ENCODE measurements at places on chromosomes 4 and X.

GRCh38 chrX:1440506-1440905 lies 12.2 kb downstream of the ASMTL start:
- no peak overlapping the region for H3K27ac ChIP-seq
- no peaks in the 10 kb centered on the region for H3K4me1 ChIP-seq
- no peak overlapping the region for H3K4me3 ChIP-seq
- no peaks in the 10 kb centered on the region for H3K27me3 ChIP-seq
- DNase-seq, result no peak

DNA sequence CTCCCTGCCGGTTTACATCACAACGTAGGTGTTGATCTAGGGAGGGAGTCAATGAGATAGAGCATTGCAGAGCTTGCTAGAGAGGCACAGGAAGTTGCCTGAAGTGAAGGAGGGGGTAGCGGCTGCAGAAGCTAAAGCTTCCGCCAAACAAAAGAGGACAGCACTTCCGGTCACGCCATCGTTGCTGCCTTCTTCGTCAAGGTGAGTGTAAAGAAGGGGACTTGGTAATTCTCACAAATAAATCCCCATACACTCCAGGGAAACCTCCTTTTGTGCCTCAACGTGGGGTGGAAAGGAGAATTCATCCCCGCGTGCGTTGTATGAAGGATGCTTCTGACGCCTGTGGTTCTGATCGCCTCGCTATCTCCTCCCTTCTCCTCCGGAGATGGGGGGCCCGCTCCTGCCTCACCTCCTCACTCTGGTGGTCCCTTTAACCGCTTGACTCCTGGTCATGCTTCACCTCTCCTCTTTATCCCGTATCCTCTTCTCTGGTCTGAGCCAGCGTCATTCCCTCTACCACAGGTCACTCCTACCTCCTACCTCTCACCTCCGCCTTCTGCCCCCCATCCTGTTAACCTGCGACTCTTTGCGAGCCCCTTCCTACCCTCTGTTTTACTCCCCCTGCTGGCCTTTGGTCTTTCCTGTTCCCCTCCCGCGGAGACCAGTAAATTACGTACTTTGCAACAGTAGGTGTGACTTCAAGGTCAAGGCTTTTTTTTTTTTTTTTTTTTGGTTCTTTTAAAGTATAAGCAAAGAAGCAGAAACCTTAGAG lies 59.9 kb downstream of the GSPT2 start:
- peaks cover 7% of the 10 kb centered on the region for H3K4me1 ChIP-seq
- H3K27me3 ChIP-seq, result no peaks in the 10 kb centered on the region
- peak overlapping the region; percentile 94 for H3K4me3 ChIP-seq
- peak; percentile 62 for DNase-seq
- peak overlapping the region; percentile 38 for H3K27ac ChIP-seq

- H3K36me3 ChIP-seq, result no peaks in the 10 kb centered on the region
- DNase-seq, result no peak
- no peak overlapping the region for H3K27ac ChIP-seq
- no peak overlapping the region for H3K4me3 ChIP-seq
These were observed 14.9 kb upstream of the PDE5A start for GRCh38 chr4:119643306-119644042.

DNA sequence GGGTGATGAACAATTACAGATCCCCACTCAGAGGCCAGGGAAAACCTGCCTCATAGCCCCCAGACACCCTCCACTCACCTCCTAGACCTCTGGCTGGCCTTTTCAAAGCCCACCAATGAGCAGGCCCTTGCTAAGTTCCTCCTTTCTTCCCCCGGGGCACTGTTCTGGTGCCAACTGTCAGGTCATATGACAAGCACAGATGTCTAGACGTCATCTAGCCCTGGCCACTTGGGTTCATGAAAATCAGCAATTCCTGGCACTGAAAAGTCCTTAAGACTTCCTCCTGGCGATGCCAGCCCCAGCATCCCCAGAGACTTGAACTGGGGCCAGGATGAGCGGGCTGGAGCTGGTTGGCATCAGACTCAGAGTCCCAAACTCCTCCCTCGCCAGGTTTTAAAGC lies 115.6 kb upstream of the NALF2 start:
- H3K4me1 ChIP-seq, result no peaks in the 10 kb centered on the region
- no peaks in the 10 kb centered on the region for H3K36me3 ChIP-seq
- DNase-seq, result no peak
- peaks cover 13% of the 10 kb centered on the region for H3K27me3 ChIP-seq
- no peak overlapping the region for H3K4me3 ChIP-seq

DNA sequence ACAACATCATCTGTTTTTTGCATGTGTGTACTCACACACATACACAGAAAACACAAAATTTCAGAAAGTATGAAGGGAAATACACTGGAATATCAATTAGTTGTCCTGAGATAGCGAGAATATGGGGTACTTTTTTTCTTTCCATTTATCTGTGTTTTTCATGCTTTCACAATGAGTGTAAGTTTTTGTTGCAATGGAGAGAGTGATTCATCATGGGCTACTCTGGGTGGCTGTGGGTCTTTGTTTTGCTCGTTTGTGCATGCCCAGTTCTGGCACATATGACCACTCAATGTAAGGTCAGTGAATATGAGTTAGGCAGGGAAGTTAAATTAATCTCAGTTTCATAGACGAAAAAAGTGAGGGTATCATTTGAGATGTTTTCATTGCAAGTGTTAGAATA lies 26.9 kb downstream of the XK start:
- no peak overlapping the region for H3K4me3 ChIP-seq
- H3K27me3 ChIP-seq, result no peaks in the 10 kb centered on the region
- H3K36me3 ChIP-seq, result no peaks in the 10 kb centered on the region
- H3K27ac ChIP-seq, result no peak overlapping the region
- no peaks in the 10 kb centered on the region for H3K4me1 ChIP-seq

DNA sequence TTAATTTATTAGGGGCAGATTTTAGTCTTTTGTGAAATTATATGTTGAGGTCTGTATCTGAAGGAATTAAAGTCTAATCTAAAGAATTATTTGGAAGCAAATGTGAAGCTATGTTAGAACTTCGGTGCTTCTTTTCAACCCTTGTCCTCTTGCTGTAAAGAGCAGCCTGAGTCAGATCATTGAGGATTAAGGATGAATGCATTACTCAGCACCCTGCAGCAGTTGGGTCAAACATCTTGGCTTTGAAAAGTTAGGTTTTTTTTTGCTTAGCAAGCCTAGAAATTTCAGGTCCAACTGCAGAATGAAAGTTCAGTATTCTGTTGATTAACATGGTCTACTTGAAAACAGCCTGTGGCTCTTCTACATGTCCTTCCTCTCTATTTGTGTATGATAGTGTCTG lies 57.6 kb downstream of the SLC4A4 start:
- no peak overlapping the region for H3K27ac ChIP-seq
- DNase-seq, result peak; percentile 58
- no peaks in the 10 kb centered on the region for H3K4me1 ChIP-seq
- no peaks in the 10 kb centered on the region for H3K27me3 ChIP-seq
- no peaks in the 10 kb centered on the region for H3K36me3 ChIP-seq

DNA sequence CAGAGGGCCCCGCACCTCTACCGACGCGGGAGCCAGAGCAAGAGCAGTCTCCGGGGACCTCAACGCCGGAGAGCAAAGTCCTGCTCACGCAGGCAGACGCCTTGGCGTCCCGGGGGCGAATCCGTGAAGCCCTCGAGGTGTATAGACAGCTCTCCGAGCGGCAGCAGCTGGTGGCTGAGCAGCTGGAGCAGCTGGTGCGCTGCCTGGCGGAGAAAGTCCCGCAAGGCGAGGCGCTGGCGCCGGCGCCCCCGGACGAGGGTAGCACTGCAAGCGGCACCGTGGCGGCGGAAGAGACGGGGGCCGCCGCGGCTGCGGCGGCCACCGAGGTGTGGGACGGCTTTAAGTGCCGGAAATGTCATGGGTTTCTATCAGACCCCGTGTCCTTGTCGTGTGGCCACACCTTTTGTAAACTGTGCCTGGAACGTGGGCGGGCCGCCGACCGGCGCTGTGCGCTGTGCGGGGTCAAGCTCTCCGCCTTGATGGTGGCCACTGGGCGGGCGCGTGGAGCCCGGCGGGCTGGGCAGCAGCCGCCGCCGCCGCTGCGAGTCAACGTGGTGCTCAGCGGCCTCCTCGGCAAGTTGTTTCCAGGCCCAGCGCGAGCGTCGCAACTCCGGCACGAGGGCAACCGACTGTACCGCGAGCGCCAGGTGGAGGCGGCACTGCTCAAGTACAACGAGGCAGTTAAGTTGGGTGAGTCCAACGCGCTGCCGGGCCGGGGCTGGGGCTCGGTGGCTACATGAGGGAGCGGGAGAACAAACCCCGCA lies 672 bp downstream of the LONRF3 start:
- H3K27me3 ChIP-seq, result no peaks in the 10 kb centered on the region
- H3K36me3 ChIP-seq, result peaks cover 8% of the 10 kb centered on the region
- DNase-seq, result peak; percentile 43
- peaks cover 25% of the 10 kb centered on the region for H3K4me1 ChIP-seq
- peak overlapping the region; percentile 78 for H3K4me3 ChIP-seq
- peak overlapping the region; percentile 56 for H3K27ac ChIP-seq

DNA sequence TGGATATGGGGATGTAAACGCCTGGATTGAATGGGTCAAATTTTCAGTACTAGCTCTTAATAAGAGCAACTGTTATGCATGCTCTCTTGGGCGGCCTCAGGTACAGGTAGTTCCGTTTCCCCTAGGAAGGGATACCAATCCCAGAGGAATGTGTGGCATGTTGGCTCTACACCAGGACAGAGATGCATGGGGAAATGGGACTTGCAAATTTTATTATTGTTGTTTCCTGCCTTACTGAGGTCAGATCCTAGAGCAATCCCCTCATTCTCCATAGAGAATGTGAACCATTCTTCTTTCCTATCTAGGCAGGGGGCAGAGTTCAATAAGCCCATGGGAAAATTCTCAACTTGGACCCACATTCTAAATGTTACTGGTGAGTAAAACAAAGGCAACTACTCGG lies 361.8 kb upstream of the FGF16 start:
- no peaks in the 10 kb centered on the region for H3K36me3 ChIP-seq
- H3K4me1 ChIP-seq, result no peaks in the 10 kb centered on the region
- no peaks in the 10 kb centered on the region for H3K27me3 ChIP-seq

GRCh38 chr4:8334786-8335460 lies 65.4 kb downstream of the HTRA3 start:
- H3K27me3 ChIP-seq, result no peaks in the 10 kb centered on the region
- no peak overlapping the region for H3K27ac ChIP-seq
- no peaks in the 10 kb centered on the region for H3K36me3 ChIP-seq
- H3K4me1 ChIP-seq, result peaks cover 5% of the 10 kb centered on the region
- no peak overlapping the region for H3K4me3 ChIP-seq

DNA sequence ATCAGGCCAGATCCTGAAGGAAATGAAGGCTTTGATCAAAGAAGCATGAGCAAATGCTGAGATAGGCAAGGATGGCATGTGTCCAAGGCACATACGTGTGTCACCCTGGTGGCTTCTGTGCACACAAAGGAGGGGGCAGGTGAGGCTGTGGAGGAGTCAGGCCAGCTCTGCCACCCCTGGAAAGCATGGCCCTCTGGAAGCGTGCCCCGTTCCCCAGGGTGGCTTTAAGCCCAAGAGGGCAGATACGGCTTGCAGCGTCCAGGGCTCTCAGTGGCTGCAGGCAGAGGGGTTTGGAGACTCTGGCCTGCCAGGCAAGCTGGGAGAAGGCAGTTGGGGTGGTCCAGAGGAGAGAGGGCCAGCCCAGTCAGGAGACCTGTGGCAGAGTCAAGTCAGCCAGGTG lies 25.6 kb downstream of the PNMA6E start:
- no peaks in the 10 kb centered on the region for H3K4me1 ChIP-seq
- H3K36me3 ChIP-seq, result no peaks in the 10 kb centered on the region
- peaks cover 16% of the 10 kb centered on the region for H3K27me3 ChIP-seq
- no peak overlapping the region for H3K27ac ChIP-seq

GRCh38 chr4:113827285-113827684 lies 65.7 kb upstream of the CAMK2D start:
- H3K36me3 ChIP-seq, result no peaks in the 10 kb centered on the region
- H3K27me3 ChIP-seq, result no peaks in the 10 kb centered on the region
- H3K27ac ChIP-seq, result no peak overlapping the region
- no peak for DNase-seq

GRCh38 chr4:144302704-144303536 lies 162.4 kb upstream of the GYPA start:
- H3K27me3 ChIP-seq, result no peaks in the 10 kb centered on the region
- no peak for DNase-seq
- no peaks in the 10 kb centered on the region for H3K4me1 ChIP-seq
- no peak overlapping the region for H3K27ac ChIP-seq

DNA sequence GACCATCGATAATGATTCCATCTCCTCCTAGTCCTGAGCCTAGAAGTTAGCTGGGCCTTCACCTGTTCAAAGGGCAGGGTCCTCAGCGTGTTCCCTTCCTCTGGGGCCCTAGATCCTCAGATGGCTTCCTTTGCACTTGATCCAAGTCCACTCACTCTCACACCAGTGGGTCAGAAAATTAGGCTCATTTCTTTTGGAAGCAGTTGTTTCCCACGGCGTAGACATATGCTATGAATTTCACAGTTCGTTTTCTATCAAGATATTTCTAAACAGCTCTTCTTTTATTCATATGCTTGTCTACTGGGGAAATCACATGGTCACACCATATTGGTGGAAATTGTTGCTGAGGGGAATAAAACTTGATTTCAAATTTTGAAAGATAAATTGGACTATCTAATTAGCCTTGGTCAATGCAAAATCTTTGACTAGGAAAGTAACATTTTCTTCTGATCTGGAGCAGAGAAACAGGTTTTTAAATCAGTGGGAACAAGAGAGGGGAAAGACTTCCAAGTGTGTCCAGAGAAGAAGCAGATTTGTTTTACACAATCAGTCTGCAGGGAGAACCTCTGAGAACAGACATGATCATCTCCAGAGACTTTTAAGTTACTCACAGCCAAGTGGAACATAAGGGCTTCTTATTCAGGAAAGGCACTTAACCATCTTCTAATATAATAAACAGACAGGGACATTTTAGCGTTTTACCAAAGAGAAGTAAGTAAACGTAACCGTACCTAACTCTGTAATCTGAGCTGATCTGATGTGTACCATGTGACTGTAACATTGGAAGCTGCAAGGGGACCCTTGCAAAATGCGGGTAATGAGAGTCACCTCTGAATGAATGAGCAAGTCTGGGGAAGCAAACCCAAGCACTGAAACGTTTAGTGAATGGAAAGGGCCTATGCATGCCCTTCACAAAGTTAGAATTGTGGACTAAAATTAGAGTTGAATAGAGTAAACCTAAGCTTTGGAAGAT lies 455.7 kb upstream of the FAT1 start:
- H3K4me1 ChIP-seq, result peaks cover 4% of the 10 kb centered on the region
- no peaks in the 10 kb centered on the region for H3K27me3 ChIP-seq
- H3K36me3 ChIP-seq, result no peaks in the 10 kb centered on the region
- H3K27ac ChIP-seq, result no peak overlapping the region
- H3K4me3 ChIP-seq, result no peak overlapping the region
